Esophagus squamous epithelium (tissue), 5 donors: ENCODE measurements at places on chromosomes 3 and 15.

GRCh38 chr3:54125300-54125699 lies 2.9 kb downstream of the CACNA2D3 start:
- DNase-seq: no peak

DNA sequence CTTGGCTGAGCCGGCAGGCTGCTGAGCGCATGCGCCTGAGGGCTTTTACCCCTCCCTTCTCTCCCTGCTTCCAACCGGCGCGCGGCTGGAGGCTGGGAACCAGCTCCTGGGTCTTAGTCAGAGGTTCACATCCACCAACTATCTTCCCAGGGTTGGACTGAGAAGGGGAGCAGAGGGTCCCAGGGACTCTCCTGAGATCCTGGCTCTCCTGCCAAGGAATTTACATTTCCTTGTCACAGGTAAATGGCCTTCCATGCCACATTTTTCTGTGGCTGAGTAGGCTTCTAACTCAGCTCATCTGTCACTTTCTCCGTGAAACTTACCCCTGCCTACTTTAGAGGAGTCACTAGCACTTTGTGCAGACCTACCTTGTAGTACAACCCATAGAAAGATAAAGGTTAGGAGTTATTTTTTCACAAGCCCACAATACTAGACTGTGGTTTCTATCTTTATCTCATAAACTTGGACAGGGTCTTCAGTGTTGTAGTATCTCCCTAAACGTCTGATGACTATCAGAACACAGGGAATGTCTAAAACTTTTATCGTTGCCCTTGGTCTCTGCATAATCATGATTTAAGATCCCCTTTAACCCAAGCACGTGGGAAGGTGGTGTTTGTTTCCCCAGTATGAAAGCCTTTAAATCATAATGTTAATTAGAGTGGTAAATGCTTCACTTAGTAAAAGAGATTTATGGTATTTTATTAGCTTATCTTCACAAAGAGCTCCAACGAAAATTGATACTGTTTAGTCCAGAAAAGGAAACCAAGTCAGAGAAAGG lies 638 bp upstream of the TBC1D5 start:
- DNase-seq: no peak

DNA sequence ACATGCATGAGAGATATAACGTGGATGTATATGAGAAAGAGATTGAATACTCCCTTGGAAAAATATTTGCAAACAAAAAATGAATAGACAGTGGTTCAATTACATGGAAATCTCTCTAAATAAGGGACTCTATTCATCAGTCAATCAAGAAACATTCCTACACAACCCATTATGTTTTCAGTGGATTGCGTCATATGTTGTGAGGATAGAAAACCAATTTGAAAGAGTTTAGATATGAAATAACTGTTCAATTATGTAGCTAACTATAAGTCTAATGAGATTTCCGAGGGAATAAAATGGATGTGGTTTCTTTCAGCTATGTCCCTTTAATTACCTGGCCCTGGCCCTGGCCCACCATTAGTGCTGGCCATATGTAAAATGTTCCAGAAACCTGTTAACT lies 86.7 kb upstream of the TMCO5A start:
- no peak for DNase-seq

GRCh38 chr15:31228011-31228484 lies 98.6 kb upstream of the KLF13 start:
- DNase-seq: no peak

- DNase-seq: no peak
Measured at GRCh38 chr3:155329513-155330048, 36.1 kb upstream of the STRIT1 start.

DNA sequence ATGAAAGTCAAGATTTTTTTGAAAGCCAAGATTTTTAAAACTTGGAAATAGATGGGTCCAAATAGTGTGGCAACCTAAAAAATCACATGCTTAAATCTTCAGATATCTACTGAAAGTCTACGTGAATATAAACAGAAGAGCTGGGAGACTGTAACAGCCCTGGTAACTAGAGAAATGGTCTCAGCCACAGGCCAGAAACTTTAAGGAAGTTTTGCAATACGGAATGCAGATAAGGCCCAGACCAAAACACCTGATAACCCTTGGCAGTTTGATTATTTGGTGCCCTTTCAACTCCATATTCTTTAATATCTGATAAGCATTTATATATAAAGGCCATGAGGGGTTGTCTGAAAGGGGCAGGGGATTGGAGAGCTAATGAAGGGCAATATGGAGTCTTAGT lies 537.3 kb upstream of the TGFBR2 start:
- no peak for DNase-seq

GRCh38 chr3:89957451-89957850 lies 850.0 kb downstream of the EPHA3 start:
- DNase-seq: no peak

GRCh38 chr3:44058022-44058867 lies 183.4 kb upstream of the TOPAZ1 start:
- no peak for DNase-seq

DNA sequence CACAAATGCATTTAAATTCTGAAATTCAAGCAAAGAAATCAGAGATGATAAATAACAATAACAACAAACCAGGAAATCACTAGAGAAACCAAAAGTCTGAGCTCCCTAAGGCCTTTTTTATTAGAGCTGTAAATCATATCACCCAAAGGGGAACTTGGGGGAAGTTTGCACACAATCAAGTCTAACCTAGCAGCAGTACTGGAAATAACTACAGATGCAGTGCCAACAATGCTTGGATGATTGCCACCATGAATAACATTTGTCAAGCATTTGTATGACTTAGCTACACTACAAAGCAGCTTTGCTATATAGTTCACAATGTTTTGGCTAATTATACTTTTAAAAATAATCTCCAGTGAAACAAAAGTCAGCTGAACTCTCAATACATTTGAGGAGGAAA lies 27.8 kb downstream of the SHQ1 start:
- no peak for DNase-seq

DNA sequence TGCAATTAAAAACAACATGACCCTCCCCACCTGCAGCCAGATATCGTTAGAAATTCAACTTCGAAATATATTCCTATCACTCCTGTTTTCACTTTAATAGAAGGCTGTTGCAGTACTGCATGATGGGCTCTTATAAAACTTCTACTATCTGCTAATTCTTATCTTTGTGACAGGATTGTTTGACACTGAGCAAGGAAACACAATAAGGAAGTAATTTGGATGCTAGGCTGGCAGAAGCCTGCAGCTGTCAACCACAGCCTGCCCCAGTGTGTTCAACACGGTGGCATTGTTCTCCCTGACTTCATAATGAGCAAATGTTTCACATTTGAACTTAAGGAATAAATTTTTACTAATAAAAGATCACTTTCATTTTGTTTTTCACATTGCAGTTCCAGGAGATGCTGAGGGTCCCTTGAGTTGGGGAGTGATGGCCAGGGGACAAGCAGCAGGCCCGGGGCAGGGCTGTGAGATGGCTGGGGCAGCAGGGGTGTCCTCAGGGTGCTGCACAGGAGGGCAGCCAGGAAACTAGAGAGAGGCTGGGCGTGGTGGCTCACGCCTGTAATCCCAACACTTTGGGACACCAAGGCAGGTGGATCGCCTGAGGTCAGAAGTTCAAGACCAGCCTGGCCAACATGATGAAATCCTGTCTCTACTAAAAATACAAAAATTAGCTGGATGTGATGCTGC lies 64.8 kb upstream of the SEC61A1 start:
- DNase-seq: no peak

GRCh38 chr15:89611317-89611716 lies 36.0 kb downstream of the TICRR start:
- DNase-seq: no peak

DNA sequence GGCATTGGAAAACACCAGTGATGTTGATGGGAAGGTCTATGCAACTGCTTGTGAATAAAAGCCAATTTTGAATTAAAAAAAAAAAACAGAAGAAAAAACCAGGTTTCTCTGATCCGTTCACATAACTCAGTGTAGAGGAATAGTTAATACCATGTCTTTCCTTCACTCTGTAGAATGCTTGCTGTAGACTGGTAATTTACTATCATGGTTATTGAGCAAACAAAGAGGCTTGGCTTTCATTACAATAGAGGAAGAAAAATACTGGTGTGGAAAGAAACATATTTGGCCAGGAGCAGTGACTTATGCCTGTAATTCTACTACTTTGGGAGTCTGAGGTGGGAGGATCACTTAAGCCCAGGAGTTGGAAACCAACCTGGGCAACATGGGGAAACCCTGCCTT lies 41.1 kb downstream of the GATM start:
- no peak for DNase-seq

DNA sequence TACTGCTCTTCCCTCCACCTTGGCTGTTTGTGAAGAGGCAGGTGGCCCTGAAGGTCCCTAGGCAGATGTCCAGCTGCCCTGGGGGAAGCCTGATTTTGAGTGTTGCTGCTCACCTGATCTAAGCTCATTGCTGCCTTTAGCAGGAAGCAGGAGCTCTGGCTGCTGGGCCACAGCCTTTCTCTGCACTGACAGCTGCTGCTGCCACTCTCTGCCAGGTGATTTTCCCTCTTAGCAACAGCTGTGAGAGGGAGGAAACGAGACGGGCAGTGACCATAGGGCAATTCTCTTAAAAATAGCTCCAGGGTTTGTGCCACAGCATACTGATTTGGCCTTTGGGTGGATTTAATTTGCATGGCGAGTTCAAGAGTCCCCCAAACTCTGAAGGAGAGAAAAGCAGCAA lies 415.8 kb upstream of the SEMA6D start:
- DNase-seq: no peak

GRCh38 chr15:69573815-69574475 lies 121.3 kb downstream of the RPLP1 start:
- no peak for DNase-seq

DNA sequence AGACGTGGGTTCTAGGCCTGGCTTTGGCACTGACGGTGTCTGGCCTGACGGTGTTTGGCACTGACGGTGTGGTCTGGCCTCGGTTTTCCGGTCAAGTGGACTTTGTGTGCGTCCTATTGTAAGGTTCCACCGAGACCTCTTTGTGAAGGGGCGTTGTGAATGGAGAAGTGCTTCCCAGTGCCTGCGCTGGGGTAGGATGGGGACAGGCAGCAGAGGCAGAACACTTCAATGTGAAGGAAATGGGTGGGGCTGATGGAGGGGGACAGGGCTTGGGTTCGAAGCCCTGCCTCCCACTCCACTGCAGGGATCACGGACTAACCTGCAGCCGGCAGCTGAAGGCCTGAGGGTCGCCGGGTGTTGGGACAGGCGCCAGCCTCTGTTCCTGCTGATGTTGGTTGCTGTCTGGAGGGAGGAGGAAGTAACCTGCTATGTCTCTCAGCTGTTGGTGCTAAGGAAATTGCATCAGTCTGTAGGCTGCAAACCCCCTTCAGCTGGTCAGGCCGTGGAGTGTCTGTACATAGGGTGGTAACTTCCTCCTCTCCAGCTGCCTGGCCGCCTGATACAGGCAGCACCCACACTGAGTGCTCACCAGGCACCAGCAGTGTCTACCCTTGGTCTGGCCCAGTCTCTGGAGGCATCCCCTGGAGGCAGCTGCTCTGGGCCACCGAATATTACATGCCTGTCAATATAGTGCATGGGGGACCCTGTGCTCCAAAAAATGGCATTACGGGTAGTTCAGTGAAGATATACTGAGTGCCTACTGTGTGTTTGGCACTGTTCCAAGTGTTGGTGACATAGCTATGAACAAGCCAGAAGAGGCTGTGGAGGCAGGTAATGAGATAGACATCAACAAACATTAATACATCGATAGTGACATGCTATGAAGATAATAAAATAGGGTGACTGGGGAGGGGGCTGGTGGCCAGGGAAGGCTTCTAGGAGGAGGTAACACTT lies 1.1 kb downstream of the TM6SF1 start:
- DNase-seq: peak; percentile 3

DNA sequence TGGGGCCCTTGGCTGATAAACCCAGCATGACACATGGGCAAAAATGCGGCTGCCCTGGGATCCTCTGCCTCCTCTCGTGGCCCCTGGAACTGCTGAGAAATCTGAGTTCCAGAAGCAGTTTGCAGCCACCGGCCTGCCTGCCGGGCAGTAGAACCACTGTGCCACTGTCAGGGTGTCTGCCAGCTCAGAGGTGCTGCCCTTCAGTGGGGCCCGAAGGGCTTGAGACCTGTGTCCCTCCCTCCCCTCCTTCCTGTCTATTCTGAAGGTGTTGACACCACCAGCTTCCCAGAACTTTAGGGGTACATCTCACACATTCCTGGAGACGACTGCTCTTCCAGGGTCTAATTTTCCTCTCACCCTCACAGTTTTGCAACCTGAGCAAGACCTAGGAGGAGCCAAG lies 88.2 kb upstream of the POMGNT2 start:
- no peak for DNase-seq

GRCh38 chr3:179302111-179302510 lies 20.7 kb upstream of the ZNF639 start:
- no peak for DNase-seq

GRCh38 chr3:40262331-40262730 lies 47.2 kb upstream of the EIF1B start:
- DNase-seq: no peak

- no peak for DNase-seq
Measured at GRCh38 chr15:73362900-73363299, 5.9 kb downstream of the HCN4 start.

GRCh38 chr3:87276484-87276883 lies at the start of gene POU1F1:
Gene POU1F1 (minus strand): TSS chr3:87276584. CDS start chr3:87276462, 122 bp downstream.
- no peak for DNase-seq

DNA sequence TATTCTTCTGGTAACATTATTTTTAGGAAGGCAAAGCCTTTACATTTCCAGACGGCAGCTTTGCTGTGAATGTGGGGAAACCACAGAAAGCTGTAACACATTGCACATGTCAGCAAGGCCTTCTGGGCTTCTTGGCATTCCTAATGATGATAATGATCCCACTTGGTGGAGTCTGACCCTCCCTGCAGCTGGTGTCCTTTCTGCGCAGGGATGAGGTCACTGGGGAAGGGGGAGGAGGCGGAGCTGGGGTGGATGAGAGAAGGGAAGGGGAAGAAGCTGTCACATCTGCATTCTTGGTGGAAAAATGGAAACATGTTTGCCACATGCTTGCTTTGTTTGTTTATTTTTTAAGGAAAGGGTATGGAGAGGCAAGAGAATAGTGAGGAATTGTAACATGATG lies 68.6 kb downstream of the FILIP1L start:
- peak; percentile 1 for DNase-seq

DNA sequence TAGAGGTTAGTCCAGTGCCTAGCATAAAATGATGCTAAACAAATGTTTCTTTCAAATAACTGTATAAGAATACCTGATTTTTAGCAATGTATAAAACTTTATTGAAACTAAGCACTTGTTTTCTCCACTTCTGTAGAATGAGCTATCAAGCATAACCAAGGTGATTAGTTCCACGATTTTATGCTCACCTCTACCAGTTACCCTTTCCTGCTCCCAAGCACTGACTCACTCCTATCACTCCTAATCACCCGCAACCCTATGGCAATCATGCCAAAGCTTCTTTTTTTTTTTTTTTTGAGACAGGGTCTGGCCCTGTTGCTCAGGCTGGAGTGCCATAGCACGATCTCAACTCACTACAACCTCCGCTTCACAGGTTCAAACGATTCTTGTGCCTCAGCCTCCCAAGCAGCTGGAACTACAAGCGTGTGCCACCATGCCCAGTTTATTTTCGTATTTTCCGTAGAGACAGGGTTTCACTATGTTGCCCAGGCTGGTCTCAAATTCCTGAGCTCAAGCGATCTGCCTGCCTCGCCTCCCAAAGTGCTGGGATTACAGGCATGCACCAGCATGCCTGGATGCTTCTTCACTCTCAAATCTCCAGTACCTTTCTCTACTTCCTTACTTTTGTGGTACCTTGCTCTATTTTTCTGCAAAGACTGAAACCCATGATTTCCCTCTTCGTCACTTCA lies 3.9 kb downstream of the HSPBAP1 start:
- no peak for DNase-seq

GRCh38 chr3:47989981-47990440 lies 26.2 kb downstream of the MAP4 start:
- no peak for DNase-seq

- no peak for DNase-seq
Measured at GRCh38 chr3:193157051-193157450, 84.0 kb upstream of the PLAAT1 start.

GRCh38 chr3:116005404-116005803 lies 382.1 kb downstream of the GAP43 start:
- DNase-seq: no peak
